ENCODE measurements at places on chromosomes 6 and 20.

DNA sequence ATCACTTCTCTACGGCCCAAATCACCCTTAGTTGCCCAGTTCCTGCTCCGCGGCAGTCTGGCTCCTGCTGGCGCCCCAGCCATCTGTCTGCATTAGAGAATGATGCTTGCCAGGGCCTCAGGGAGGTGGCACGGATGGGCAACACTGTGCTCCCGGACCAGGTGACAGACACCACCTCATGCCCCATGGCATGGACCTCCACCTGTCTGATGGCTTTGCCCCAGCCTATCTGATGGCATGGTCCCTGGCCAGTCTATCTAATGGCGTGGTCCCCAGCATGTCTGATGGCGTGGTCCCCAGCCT lies 18.8 kb upstream of the MRGBP start:
- DNase-seq = no peak

DNA sequence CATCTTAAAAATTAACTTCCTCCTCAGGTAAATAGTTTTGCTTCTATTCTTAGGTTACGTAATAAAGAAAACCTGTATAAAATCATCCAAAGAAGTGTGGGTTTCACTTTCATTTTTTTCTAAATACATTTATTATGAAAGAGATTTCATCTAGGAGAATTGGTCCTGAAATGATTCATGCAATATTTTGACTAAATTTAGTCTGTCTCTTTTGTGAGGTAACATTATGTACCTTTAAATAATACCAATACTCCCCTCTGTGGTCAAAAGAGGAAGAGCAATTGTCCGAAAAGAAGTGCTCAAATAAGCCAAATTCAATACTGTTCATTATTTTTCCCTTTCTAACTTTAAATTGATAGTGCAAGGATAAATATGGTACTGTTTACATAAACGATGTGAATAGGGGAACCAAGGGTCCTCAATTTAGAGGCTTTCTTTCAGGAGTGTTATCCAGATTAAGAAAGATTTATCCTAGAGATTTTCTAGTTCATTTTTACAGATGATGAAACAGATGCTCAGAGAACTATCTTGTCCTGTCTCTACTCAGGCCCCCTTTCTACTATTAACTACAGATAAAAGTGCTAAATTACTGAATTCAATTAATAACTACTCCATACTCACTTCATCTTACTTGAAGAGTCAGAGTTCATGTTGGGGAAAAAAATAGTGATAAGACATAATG lies 26.2 kb downstream of the CYP39A1 start:
- no peak for DNase-seq

- DNase-seq = no peak
These were observed 143.5 kb upstream of the AFDN start for GRCh38 chr6:167683028-167683862.

- DNase-seq = no peak
These were observed 39.2 kb upstream of the SPACA1 start for GRCh38 chr6:88008411-88008810.

DNA sequence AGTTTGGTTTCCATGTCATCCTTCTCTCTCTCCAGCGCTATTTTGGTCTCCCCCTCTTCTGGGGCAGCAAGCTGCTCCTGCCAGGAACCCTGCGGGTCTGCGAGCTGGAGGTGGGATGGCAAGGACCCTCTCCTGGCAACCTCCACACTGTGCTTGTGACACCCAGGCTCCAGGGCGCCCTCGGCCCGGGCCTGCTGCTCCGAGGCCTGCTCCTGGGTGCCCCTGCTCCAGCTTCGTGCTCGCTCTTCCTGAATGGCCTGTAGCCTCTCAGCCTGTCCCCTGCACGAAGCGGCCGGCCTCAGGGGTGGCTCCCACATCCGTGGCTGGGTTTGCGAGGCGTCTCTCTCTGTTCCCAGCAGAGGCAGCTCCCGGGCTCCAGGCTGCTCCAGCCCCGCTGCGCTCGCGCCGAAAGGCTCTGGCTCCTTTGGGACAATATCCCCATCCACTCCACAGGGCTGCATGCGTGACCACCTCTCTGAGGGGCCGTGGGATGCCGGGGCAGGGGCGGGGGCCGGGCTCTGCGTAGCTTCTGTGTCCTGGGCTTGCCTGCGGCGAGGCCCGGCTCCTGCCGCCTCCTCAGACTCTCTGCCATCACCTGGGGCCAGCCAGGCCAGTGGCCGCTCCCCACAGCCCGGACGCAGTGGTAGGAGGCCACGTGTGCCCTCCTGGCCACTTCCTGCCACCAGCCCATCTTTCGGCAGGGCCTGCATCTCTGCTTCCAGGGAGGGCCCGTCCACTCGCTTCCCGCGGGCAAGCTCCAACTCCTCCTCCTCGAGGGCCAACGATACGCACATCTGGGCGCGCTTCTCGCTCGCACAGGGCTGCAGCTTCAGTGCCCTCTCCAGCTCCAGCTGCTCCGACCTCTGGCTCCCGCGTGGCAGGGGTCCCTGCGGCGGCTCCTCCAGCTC lies 68.9 kb downstream of the GINS1 start:
- no peak for DNase-seq

GRCh38 chr6:124434421-124434820 lies 527.8 kb upstream of the RNF217 start:
- no peak for DNase-seq

GRCh38 chr6:131910219-131910589 lies 41.0 kb downstream of the CCN2 start:
- no peak for DNase-seq

DNA sequence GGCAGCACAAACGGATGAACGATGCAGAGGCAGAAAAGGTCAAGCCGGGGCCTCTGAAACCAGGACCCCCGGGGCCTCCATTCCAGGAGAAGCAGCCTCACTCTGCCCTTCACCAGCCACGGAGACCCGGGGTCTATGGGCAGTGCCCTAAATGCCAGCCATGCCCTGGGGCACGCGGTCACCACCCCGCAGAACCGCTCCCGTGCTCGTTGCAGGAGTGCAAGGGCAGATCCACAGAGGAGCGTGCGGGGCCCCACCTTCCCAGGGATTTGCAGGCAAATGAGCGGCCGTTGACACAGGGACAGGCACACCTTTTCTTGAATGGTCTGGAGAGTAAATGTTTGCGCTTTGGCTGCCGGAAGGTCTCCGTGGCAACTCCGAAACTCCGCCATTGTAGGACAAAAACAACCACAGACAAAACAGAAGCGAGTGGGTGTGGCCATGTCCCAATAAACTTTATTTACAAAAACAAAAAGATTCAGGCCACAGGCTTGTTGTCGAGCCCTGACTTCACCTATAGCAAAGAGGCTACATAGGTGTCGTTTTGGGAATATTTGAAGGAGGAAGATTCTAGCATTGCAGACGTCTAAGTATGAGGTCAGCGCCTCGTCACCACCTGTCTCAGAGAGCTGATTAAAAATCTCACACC lies 163.3 kb downstream of the TAF4 start:
- DNase-seq = no peak

- DNase-seq = peak; percentile 71
These were observed 40.7 kb downstream of the PYGB start for GRCh38 chr20:25288291-25289181.

DNA sequence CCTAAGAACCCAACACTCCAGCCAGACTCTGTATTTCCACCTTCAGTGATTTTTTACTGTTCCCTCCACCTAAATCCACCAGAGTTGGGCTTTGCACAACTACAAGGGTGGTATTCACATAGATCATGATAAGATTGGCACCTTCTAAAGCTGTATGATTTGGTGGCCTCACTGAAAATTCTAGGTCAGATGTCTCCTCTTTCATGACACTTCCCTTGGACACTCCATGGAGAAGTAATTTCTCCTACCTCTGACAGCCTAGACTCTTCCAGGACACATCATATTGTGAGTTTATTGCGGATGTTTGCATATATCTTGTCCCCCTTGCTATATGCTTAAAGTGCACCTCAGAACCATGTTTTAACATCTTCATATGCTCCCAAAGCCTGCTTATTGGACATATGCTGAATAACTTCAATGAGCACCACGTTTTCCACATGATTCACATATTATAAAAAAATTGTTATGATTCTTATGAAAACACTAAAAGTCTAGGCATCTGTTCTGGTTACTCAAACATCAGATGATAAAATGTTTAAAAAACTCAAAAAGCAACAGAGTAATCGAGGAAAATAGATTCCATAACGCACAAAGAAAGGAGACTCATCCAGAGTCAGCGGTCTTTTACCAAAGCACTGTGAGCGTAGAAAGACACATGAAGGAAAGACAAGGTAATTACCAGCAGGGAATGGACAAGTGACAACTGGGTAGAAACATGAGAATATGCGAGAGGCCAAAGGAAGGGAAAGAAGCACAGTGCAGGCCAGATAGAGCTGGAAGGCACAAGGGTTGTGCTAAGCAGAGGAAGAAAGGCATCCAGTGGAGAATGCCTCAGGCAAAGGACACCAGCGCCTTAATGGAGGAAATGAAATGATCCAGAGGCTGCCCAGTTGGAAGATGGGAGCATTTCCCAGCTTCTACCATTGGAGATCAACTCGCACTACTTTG lies 46.5 kb downstream of the KIF16B start:
- DNase-seq = no peak

GRCh38 chr6:12229332-12229731 lies 60.8 kb upstream of the EDN1 start:
- DNase-seq = no peak

DNA sequence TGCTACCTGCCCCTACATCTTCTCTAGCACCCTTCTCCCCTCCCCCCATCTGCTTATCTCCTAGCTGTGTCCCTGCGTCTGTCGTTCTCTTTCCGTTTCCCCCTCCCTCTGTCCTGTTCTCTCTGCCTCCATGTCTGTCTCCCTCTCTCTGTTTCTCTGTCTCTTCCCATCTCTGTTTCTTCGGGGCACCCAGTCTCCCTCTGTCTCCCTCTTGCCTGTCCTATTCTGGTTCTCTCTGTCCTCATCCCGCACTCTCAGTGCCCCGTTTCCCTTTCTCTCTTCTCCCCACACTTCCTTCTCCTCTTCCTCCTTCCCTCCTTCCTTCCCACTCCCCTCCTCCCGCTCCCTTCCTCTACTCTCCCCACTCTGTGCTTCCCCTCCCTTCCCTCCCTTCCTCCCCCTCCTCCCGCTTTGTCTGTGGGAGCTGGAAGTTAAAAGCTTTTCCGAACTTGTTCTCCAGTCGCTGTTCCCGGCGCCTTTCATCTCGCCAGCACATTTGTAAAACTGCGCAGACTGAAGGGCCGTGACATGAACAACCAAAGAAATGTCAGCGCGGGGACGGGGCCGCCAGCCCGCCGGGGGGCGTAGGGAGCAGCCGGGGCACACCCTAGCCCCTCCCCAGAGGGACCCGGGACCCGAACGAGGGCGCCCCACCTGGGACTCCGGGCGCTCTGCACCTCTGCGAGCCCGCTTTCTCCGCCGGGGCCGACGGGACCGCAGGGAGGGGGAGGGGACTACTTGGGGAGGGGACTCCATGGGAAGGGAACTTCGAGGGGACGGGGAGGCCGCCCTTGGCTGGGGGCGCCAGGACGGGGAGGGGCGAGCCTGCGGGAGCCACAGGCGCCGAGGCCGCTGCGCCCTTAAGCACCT lies 4.0 kb upstream of the CDH22 start:
- DNase-seq = no peak

DNA sequence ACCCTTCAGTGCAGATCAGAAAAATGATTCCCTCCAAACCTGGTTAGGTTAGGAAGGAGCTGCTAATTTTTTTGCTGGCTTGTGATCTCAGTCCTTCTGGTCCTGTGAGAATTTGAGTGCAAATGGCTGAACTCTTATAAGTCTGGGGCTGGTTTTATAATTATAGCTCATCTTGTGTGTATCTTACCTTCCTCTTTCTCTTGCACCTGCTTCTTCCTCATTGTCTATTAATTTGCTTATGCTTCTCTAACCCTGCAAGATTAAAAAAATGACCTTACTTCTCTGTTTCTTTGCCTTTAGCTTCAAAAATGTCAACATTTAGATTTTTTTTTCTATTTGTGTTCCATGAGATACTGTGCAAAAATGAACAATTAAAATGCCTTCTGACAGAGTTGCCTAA lies 576.2 kb downstream of the DHX35 start:
- DNase-seq = no peak

GRCh38 chr20:13515796-13516558 lies 122.8 kb downstream of the TASP1 start:
- DNase-seq = no peak

GRCh38 chr6:35141007-35141655 lies at the start of gene TCP11:
Gene TCP11, minus strand, starts transcription at chr6:35141339. Its CDS starts 469 bp downstream, at chr6:35140870.
- no peak for DNase-seq

- no peak for DNase-seq
These were observed 252.7 kb downstream of the TSHZ2 start for GRCh38 chr20:53224851-53225250.

- no peak for DNase-seq
These were observed 29.2 kb downstream of the SLC35A1 start for GRCh38 chr6:87501809-87502572.

DNA sequence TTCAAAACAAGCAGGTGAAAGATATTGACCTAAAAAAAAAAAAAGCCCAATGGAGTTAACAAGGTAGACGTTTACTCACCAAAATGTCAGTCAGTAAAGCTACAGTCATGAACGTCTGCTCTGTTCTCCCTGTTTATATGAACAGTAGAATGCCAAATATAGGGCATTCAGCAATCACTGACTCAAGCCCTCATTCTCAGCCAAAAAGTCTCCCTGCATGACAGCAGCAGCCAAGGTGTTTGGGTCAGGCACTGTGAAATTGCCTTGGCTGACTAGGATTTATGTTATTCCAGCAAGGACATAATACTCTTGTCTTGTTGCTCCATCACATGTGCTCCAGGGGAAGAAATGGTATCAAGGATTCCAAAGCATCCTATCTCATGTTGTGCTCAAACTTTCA lies 194.7 kb upstream of the RSPO3 start:
- DNase-seq = no peak

GRCh38 chr6:99604166-99605073 lies 2.2 kb upstream of the PRDM13 start:
- DNase-seq = no peak

- no peak for DNase-seq
These were observed 207.9 kb downstream of the FUT9 start for GRCh38 chr6:96223695-96224094.

DNA sequence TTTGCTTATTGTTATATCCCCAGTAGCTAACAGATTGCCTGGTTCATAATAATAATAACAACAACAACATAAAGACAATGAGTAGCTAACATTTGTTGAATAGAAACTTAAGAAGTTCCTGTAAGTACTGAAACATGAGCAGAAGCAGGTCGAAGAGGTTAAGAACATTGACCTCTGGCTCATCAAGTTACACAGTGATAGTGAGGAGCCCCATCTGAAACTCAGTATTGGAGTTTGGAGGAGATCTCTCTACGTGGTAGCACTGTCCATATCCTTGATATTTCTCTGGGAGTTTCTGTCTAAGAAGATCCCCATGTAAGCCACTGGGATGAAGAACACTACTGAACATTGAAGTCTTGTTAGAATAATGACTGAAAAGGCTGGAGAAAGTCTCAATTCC lies 600.4 kb downstream of the RFPL4B start:
- DNase-seq = no peak

GRCh38 chr6:19312241-19312978 lies 524.8 kb upstream of the ID4 start:
- DNase-seq = no peak

DNA sequence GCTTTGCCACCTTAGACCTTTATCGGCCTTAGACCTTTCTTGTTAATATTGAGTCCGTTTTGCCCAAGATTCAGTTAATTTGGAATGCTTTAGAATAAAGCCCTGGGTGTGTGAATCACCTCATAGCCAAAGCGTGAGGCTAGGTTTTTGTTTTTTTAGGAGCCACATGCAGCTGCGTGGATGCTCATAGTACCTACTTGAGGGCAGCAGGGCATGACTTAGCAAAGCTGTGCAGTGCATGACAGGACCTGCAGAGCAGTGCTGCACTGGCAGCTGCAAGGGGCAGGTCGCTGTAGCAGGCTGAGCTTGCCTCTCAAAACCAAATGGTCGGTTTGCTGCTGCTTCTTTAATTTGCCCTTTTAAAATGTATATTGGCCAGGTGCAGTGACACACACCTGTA lies 116.1 kb downstream of the JAG1 start:
- DNase-seq = no peak
